ENCODE measurements at places on chromosomes 3 and 15. TPM values are rescaled to one million over a fixed set of nuclear protein-coding genes. Genes with fewer than 3 reads are reported as not detected.
A peak's percentile ranks its signal among the peaks of the same experiment; 100 is the strongest.

The PLA1A gene
- total RNA-seq = 2.6 TPM

The CIB2 gene
- total RNA-seq = 7.4 TPM

The HIGD2B gene
- total RNA-seq = not detected

The MYZAP gene
- 19.4 TPM for total RNA-seq

DNA sequence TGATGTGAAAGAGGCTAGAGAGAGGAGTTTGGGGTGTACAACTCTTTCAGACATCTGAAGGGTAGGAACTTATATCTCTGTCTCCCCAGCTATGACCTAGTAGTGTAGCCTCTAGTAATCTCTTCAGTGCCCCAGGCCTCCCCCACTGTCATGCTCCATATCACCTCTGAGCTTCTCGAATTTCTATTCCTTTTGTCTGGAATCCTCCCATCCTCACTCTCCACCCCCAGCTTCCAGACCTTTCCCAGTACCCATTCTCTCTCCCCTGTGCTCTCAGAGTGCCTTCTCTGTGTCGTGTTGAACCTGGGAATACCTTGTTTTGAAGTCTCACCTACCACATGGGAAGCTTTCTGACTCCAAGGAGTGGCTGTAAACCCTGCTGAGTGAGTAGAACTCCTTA lies 3.6 kb upstream of the RBPMS2 start:
- DNase-seq = no peak

The CLDN18 gene
- total RNA-seq = not detected

GRCh38 chr15:69476704-69477473 lies 24.3 kb downstream of the RPLP1 start:
- no peak for DNase-seq

The HERC2 gene
- 49.8 TPM for total RNA-seq

DNA sequence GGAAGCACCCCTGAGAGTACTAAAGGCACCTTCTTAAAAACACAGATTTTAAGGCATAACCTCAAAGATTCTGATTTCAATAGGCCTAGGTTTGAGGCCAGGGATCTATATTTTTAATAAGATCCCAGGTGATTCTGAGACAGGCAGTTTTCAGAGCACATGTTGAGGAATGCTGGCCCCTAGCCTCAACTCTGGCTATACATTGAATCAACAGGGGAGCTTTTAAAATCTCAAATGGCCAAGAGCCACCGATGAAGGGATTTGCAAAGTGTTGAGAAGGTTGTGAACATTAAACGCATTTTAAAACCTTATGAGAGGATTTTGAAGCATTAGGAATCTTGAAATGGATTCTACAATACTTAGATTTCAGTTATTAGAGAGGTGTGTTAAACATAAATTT lies 268.8 kb upstream of the ARHGEF26 start:
- no peak for DNase-seq

- no peak for DNase-seq
Observed at GRCh38 chr3:20648294-20648693, 462.3 kb upstream of the SGO1 start.

DNA sequence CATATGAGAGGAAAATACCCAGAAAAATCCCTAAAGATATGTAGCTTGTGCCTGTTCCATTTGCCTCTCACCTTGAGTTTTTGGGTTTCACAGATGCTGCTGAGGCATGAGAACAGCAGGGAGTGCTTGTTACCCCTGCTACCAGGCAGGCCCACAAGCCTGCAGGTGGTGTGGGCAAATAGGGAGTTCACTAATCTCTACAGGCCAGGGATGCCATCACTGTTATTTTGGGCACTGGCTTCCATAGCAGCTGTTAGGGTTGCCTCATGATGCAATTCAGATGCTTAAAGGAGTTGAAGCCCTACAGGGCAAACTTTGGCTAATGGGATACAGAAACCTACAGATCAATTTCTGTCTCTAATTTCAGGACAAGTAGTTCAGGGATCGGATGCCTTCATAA lies 873.5 kb downstream of the OTOL1 start:
- DNase-seq = no peak

DNA sequence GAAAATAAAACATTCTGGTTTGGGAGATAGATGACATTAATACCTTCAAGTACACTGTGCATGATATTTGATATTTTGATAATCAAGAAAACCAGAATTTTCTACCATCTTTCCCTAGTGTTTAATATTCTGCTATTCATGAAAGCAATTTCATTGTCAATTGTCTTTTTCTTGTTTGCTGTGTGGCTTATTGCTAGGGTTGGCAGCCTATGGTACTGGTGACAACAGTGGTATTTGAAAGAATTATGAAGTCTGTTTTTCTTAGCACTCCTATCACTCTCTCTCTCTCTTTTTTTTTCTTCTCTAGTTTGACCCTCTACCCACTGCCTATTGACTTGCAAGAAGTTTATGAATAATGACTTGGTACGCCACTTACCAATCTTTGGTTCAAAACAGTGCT lies 15.4 kb downstream of the RNF13 start:
- DNase-seq = no peak

DNA sequence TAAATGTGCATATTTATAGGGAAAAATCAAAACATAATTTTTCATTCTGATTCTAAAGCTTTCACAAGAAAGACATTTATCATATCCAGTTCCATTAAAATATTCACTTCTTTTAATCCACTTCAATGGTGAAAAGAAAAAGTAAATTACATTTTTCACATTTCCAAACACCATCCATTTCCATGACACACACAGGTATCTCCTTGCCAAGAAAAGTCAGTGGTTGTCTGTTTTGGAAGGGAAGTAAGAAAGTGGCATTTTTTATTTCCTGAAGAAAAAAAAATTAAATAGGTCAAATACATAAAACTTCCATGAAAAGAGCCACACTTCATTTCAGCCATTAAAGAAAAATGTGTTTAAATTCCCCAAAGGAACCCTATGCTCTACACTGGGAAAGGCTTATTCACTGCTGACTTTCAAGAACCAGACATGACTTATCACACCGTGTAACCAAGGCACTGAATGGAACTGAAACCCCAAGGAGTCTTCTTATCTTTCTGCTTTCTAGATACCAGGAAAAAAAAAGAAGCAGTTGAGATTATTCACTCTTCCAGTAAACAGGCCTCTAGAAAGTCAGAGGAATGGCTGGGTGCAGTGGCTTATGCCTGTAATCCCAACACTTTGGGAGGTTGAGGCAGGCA lies 44.5 kb downstream of the OSBPL10 start:
- DNase-seq = no peak

DNA sequence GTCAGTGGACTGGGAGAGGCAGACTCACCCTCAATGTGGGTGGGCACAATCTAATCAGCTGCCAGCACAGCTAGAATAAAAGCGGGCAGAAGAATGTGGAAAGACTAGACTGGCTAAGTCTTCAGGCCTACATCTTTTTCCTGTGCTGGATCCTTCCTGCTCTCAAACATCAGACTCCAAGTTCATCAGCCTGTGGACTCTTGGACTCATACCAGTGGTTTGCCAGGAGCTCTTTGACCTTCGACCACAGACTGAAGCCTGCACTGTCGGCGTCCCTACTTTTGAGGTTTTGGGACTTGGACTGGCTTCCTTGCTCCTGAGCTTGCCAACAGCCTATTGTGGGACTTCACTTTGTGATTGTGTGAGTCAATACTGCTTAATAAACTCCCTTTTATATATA lies 68.0 kb downstream of the CNTN3 start:
- no peak for DNase-seq

DNA sequence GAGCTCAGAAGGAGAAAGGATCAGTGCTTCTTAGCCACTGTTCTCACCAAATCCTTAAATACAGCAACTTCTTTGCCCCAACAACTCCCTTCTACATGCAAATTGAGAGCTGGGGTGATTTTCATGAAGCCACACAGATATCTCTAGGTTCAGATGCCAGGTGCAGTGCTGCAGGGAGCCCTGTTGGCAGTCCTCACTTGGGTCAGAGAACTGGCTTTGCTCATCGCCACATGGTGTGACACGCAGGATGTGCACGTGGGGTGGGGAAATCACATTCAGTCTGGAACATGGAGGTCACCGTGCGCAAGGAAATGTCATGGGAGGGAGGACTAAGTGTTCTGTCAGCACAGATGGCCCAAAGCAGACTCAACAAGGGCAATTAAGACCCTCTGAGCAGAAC lies 103.8 kb downstream of the WDR76 start:
- DNase-seq = no peak

GRCh38 chr3:154194877-154195276 lies 73.7 kb downstream of the ARHGEF26 start:
- no peak for DNase-seq

- DNase-seq = peak; percentile 46
Observed at GRCh38 chr3:13706886-13707285, 158.0 kb downstream of the FBLN2 start.

- peak; percentile 34 for DNase-seq
Observed at GRCh38 chr15:100781961-100782530, 97.6 kb upstream of the ALDH1A3 start.

- no peak for DNase-seq
Observed at GRCh38 chr3:195148549-195148948, 122.4 kb downstream of the XXYLT1 start.

DNA sequence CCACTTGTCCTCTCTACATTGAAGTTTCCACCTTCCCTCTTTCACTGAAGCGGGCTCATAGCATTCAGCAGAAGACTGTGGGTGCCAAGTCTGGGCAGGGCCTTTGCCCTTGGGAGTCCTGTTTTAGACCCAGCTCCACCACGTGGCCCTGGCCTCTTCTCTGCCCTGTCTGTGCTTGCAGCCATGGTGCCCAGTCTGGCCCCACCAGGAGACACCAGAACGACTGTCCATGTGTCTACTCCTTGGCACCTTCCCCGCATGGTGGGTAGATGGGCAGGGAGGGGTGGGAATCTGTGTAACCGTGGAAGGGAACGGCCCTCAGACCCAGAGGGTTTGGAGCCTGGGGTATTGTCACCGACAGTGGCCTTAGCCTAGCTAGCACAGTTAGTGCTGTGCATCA lies 17.9 kb upstream of the EMC3 start:
- peak; percentile 65 for DNase-seq

- no peak for DNase-seq
Observed at GRCh38 chr3:156171281-156172267, 51.2 kb downstream of the KCNAB1 start.

The FBXO40 gene
- not detected for total RNA-seq

- DNase-seq = no peak
Observed at GRCh38 chr3:22176911-22177310, 425.9 kb upstream of the ZNF385D start.

The C2CD4A gene
- 0.10 TPM for total RNA-seq

DNA sequence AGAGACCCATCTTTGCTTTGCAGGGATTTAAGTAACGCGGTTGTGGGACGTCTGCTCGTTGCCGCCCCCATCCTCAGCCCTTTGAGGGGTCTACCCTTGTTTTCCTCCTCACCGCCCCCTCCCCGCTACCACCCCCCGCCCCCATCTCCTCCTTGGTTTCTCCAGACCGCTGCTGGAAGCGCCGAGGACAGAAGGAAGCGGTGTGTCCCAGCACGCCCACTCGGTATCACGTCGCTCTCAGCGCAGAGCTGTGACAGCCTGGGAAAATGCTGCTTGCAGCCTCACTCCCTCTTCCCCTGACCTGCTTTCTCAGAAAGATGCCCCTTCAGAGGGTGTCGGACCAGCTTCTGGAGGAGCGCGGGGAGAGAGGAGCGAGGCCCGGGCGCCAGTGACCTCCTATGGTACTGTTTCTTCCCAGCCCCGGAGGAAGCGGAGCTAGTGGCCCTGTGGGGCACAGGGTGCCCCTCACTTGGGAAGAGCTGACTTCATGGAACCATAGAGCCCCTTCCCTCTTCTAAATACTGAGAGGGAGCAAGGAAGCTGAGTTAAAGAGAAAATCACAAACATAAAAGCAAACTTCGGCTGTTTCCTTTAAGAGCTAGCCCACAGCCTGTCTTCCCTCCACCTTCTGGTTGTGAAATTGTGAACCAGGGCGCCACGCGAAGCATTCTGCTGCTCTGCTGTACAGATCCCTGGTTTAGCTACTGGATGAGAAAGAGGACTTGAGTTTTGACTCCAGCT lies 698 bp downstream of the IL1RAP start:
- no peak for DNase-seq

Measured in lower leg skin (tissue), 4 donors.